Midbrain (tissue), 1 donor: ENCODE measurements at places on chromosomes 4 and X.

DNA sequence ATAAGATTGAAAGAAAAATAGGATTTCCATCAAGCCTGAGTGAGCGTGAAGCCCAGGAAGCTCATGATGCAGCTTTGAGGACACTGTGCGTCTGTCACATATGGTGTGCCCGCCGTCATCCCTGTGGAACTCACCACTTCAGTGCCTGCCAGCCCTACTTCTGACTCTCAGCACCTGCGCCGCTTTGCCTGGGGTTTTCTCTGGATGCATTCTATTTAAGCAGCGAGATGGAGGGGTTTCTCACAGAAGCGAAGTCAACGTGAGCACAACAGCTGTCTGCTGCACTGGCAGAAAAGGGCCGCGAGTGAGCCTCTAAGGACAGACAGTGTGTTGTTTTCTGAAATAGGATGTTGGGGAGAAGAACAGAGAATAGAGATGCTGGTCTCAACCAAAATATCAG lies 6.2 kb upstream of the TMEM128 start:
- no peak for DNase-seq

DNA sequence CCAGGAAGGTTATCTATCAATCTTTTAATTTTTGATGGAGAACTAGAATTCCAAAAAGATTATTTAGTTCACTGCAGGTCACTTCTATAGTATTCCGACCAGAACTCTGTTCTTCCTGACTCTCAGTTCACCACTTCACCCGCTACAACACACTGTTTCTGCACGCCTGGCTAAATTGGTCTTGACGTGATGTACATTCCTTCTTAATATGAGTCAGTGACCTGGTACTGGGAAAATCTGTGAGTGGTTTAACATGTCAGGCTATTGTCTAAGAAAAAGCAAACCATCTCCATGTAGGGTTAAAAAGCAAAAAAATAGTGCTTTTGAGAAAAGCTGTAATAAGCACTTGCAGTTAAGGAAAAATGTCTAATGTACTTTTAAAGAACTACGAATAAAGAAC lies 120.4 kb downstream of the NDST3 start:
- no peak for DNase-seq

GRCh38 chr4:77880784-77881183 lies 18.2 kb downstream of the MRPL1 start:
- no peak for DNase-seq

DNA sequence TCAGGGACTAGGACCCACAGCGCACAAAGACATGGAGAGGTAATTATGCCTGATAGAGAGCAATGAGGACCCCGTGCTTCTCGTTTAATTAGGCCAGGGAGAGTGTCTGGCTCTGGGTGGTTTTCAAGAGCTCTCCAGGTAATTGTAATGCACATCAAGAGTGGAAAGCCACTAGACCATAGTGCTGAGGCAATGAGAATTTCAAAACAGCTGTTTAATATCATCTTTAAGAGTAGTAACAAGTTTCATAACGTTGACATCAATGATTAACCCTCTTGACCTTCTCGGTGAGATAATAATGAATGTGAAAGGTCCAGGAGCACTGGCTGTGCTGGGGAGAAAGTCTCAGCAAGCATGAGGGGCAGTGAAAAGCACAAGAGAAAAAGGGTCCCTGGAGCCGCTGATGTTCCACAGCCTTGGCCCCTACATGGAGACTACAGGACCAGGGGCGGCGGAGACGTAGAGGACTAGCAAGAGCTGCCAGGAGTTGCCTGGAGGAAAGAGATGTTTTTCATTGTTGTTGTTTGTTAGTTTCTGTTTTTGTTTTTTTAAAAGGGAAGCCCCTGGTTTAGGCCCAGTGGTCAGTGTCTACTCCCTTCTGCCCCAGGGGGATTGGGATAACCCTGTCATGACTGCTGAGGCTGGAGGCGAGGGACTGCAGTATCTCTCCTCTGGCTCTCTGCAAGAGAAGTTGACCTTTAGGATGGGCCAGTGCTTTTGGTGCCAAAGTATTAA lies 14.8 kb upstream of the CXCR3 start:
- no peak for DNase-seq

DNA sequence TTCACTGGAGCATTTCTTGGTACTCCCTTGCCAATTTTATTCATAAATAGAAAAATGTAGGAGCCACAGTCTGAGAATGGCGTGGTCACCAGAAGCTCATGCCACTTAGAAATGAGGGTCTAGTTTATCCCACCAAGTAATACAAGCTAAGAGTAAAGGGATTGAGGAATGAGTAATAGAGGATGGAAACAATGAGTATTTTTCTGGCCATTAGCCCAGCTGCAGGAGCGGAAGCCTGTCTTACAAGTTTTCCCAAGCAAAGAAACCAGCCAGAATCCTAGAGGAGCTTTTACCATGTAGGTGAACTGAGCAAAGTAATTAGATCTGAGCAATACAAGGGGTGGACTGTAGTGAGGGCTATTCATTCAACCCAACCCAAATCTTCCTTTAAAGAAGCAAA lies 160.7 kb upstream of the NPY2R start:
- DNase-seq = no peak

DNA sequence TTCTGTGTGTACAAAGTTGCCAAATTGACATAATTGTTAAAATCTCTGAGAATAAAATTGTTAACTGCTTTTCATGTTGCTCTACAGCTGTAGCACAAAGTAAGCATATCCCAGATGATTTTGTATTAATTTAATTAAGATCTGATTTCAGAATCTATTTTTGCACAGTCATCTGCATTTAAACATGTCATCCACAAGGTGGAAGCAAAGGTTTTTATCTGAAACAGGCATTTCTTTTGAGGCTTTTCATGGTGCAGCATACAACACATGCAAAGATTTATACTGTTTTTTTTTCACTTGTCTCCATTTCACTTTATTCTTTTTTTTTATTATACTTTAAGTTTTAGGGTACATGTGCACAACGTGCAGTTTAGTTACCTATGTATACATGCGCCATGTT lies 51.2 kb downstream of the GC start:
- DNase-seq = peak; percentile 11

- no peak for DNase-seq
Observed at GRCh38 chrX:73977542-73978169, 326.3 kb upstream of the ZCCHC13 start.

- no peak for DNase-seq
Observed at GRCh38 chr4:90145319-90145718, 18.1 kb downstream of the CCSER1 start.

DNA sequence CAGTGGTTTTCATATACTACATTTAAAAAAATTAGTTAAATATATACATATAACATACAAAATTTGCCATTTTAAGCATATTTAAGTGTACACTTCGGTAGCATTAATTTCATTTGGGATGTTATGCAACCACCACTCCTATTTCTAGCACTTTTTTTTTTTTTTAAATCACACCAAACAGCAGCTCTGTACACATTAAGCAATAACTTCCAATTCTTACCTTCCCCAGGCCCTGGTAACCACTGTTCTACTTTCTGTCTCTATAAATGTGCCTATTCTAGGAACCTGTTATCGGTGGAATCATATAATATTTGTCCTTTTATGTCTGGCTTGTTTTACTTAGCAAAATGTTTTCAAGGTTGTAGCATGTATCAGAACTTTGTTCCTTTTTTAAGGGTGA lies 39.1 kb downstream of the TMEM164 start:
- DNase-seq = no peak

DNA sequence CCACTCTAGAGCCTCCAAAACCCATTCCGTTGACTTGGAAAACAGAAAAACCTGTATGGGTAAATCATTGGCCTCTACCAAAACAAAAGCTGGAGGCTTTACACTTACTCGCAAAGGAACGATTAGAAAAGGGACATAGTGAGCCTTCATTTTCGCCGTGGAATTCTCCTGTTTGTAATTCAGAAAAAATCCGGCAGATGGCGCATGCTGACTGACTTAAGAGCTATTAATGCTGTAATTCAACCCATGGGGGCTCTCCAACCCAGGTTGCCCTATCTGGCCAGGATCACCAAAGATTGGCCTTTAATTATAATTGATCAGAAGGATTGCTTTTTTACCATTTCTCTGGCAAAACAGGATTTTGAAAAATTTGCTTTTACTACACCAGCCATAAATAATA lies 60.8 kb downstream of the ZNF732 start:
- DNase-seq = peak; percentile 67

- no peak for DNase-seq
Observed at GRCh38 chrX:41604177-41604576, 84.6 kb upstream of the GPR34 start.

DNA sequence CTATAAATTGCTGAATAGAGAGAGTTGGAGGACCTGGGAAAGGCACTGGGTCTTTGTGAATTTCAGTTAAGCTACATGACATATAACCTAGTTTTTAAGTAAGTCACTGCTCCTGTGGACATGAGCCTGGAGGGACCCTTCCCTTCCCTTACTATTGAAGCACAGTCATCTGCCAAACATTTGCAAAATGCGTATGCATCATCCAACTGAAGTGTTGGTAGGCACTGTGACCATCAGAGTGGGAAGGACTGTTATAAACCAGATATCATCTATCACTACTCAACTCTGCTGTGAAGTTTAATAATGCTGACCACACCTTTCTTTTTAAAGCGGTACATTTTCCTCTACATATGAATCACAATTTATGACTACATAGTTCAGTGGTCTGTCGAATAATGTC lies 5.2 kb downstream of the GABRA3 start:
- no peak for DNase-seq
